ENCODE measurements at places on chromosomes 5 and 9.
A peak's percentile ranks its signal among the peaks of the same experiment; 100 is the strongest.

DNA sequence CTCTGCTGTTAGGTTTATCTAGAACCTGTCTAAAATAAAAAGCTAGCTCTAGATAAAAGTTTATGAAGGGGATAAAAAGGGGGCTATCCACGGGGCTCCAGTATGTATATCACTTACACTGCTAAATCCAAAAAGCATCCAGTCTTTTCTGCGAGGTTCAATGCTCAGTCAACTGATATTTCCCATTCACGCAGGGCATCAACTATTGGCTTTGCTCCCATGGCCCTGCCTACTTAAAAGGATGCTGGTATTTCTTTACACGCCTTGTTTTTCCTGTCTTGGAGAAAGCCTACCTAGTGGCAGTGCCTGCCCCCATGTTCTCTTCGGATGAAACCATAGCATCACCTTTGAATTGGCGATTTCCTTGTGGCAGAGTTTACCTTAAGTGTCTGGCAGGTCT lies 8.1 kb downstream of the SPRY4 start:
- no peak for DNase-seq

- DNase-seq, result no peak
Measured at GRCh38 chr5:22649074-22649473, 204.1 kb downstream of the CDH12 start.

GRCh38 chr9:122031776-122032175 lies 61.3 kb downstream of the TTLL11 start:
- no peak for DNase-seq

DNA sequence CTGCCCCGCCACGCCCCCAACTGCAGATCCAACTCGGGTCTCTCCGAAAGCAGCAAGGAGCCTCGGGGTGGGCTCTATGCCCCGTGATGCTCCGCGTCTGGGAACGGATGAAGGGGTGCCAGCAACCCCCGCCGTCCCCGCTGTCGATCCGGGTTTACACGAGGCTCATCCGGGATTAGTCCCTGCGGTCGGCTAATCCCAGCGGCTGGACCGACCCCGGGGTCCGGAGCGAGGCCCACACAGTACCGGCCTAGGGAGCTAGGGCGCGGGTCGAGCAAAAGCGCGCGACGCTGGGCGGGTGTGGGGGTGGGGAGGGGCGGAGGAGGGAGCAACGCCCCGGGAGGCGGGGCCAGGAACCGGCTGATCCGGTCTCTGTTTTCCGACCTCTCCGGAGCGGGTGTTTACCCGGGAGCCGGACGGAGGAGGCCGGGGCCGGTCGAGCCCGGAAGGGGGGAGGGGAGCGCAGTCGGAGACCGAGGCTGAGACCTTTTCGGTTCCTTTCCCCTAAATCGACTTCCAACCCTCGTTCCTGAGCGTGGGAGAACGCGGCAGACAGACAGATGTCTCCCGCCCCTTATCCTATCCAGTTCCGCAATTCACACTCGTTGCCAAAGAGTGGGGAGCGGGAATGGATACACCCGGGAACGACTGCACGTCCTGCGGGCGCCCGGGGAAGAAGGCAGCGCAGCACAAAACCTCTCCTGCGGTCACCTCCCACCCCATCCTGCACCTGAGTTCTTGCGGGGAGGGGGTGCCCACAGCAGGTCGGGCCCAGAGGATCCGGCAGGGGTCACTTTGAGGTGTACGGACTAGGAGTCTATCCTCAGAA lies 28.6 kb downstream of the PCDH1 start:
- peak; percentile 59 for DNase-seq

DNA sequence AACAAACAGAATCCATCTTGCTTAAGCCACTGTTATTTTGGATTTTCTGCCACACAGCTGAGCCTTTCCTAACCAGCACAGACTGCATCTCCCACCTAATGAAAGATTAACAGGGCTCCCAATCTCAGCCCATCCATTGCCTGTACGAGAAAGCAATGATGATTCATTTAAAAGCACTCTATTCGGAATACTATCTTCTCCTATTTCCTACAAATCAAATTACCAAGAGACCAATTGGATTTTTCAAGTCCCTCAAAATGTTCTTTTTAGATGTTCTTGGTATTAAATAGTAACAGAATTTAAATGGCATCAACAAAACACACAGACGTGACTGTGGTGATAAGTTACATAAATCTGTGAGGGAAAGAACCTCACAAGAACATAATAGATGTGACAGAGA lies 324.1 kb downstream of the AGTPBP1 start:
- no peak for DNase-seq

DNA sequence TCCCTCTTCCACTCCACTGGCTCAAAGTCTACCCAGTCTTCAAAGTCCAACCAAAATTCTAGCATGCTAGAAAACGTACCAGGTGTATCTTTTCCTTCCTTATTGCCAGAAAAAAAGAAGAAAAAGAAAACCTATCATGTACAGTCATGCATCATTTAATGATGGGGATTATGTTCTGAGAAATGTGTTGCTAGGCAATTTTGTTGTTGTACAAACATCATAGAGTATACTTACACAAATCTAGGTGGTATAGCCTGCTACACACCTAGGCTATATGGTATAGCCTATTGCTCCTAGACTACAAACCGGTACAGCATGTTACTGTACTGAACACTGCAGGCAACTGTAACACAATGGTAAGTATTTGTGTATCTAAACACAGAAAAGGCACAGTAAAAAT lies 104.8 kb downstream of the SREK1 start:
- no peak for DNase-seq

DNA sequence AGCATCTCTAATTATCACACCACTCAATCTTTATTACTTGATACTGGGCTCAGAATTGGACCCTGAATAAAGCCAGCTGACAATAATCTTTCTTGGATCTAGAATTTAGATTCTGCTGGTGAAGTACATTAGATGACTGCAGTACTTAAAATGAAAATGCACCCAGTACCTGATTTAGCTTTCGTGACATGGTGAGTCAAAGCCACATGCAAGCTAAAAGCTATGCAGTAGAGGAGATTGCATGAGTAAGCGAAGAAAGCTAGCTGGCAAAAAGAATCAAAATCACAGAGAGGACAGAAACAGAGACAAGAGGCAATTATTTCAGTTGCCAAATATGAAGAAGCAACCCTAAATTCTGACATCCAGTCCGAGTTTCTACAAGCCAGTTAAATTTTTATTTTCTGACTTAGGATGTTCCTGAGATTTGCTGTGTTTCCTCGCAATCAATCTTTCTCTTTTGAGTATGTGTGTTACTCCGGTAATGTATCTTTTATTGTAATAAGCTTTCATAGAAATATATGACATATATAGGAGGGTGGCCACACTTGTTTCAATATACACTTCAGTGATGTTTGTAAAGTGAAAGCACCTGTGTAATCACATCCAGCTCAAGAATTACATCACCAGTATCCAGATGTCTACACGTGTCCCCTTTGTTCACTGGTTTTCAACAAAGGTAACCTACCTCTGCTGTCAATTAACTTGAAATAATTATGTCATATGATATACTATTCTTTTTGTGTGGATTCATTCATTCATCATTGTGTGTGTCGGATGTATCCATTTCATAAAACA lies 101.7 kb downstream of the CDH18 start:
- no peak for DNase-seq

DNA sequence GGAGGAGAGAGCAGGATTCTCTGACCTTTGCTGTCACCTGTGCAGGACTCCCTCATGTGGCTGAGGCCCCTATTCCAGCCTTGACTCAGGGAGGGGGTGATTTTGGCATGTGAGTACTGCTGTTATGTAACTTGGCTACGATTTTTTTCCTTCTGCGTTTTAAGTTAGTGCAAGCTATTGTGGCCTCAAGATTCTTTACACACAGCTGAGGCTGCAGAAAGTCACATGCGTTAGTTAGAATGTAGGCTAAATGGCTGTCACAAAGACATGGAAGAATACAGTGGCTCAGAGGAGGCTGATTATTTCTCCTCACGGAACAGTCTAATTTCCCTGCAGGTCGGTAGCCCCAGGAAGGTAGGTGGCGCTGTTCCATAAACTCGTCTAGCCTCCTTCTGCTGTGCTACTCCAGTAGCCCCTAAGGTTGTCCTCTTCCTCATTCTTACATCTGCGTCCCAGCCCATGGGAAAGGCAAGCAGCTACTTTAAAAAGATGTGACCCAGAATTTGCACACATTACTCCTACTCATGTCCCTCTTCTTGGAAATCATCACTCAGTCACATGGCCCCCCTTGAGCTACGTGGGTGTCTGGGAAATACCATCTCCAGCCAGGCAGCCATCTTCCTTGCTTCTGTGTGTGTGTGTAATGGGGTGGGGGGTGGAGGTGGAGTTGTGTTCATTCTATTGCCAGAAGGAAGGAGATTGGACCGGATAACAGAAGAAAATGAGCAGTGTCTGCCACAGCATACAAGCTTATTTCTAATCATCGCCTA lies 486.6 kb downstream of the CCDC171 start:
- DNase-seq, result no peak

DNA sequence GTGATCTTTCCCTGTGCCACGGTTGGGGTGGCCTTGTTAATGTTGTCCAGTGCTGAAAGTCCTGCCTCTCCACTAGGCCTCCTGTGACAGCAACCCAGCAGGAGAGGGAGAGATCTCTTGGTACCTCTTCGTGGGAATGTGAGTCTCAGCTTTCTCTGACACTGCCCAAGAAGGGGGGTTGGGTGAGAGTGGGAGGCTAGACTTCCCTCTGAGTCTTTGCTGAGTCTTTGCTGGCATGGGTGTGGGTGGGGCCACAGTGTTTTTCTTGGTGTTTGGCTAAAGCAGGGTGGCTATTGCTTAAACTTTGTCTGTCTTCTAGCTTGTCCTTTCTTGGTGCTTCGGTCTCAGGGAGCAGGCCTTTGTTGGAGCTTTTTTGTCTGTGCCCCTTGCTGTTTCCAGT lies 145.6 kb downstream of the GNA14 start:
- no peak for DNase-seq

- no peak for DNase-seq
Measured at GRCh38 chr5:83097689-83098231, 20.4 kb downstream of the XRCC4 start.

DNA sequence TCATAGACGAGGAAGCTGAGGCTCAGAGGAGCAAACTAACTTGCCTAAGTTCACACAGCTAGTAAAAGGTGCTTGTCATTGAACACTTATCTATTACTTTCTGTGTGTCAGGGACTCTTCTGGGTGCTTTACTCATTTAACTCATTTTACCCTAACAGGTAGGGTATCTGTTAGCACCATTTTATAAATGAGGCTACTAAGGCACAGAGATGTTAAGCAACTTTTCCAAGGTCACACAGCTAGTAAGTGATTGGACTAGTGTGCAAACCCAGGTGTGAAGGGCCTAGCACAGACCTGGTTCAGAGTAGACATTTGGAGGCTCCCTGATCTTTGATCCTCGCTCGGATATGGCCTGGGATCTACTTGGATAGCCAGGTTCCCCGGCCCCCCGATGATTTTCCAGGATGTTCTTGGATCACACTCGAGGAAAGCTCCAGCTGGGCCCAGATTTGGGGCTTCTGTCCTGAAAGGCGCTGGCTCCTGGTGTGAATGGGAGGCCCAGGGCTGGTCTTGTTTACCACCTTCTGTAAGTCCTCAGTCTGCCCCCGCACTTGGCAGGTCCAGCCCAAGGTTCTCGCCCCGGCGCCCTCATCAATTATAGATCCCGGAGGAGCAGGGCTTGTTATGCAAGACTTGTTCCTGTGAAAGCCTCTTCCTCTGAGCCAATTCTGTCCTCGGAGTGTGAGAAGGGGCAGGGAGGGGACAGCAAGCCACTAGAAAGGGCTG lies 37.5 kb downstream of the GSN start:
- DNase-seq, result no peak

DNA sequence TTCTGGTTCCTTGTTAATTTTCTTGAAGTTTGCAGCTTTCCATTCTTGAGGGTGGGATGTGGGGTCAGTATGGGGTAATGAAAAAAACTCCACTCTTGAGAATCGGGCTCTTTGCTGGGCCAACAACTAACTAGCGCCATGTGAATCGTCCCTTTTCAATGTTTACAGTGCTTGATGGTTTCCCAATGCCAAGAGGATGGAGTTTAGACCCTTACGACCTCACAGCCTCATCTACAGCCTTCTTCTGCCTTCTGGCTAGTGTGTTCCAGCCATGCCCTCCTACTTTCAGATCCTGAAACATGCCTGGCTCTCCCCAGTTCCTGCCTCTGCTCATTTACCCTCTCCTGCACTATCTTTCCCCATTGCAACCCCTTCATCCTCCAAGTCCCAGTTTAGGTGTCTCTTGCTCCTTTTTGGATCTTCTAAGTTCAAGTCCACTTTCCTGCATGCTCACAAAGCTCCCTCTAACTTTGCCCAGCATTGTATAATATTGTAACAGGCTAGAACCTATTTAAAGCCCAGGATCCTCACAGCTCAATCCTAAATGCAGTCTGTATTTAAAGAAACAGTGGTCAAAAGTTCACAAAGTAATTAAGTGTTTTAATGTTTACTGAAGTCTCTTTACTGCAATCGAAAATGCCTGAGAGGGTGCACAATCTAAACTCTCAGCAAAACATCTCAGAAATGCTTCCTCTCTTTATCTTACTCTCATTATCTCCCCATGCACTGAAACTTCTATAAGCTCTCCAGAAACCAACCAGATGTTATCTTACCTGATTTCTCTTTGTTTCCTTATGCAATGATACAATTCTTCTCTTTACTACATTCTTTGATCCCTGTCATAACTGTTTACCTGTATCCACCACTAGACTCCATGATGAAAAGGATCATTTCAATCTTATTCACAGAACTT lies 20.6 kb upstream of the CAST start:
- no peak for DNase-seq

DNA sequence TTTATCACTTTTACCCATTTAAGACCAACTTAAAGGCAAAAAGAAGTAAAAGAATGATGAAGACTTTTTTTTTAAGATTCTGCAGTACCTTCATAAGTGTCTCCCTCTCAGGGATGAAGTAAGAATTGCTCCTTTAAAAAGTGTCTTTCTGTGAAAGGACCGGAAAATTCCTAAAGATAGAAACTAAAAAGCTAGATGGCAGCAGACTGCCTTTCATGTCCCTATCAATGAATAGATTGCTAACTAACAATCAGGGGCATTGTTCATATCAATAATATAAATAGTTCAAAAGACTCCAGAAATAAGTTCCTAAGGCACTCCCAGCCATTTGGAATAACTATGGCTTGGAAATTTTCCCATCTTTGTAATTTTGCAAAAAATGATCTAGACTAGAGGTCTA lies 558.0 kb downstream of the PDE4D start:
- no peak for DNase-seq

DNA sequence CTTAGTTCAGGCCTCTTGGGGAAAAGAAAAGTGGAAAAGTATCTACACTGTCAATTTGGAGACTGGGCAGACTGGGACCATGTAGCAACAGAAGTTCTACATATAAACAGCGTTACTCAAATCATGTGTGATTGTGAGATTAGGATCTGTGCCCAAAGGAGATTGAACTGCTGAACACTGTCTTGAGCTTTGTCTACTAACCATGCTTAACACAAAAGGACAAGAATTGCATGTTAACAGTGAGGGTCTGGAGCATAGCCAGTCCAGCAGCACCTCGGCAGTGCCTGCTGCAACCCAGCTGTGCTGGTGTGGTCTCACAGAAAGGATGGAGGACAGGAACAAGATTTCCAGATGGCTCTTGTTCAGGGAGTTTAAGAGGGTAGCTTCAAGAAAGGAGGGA lies 5.7 kb downstream of the PAM start:
- no peak for DNase-seq
